ENCODE measurements at places on chromosomes 11 and 22.

- no peak for DNase-seq
Observed at GRCh38 chr11:7589861-7590260, 76.1 kb downstream of the PPFIBP2 start.

- DNase-seq: no peak
Observed at GRCh38 chr11:123221096-123221561, 26.1 kb upstream of the CLMP start.

DNA sequence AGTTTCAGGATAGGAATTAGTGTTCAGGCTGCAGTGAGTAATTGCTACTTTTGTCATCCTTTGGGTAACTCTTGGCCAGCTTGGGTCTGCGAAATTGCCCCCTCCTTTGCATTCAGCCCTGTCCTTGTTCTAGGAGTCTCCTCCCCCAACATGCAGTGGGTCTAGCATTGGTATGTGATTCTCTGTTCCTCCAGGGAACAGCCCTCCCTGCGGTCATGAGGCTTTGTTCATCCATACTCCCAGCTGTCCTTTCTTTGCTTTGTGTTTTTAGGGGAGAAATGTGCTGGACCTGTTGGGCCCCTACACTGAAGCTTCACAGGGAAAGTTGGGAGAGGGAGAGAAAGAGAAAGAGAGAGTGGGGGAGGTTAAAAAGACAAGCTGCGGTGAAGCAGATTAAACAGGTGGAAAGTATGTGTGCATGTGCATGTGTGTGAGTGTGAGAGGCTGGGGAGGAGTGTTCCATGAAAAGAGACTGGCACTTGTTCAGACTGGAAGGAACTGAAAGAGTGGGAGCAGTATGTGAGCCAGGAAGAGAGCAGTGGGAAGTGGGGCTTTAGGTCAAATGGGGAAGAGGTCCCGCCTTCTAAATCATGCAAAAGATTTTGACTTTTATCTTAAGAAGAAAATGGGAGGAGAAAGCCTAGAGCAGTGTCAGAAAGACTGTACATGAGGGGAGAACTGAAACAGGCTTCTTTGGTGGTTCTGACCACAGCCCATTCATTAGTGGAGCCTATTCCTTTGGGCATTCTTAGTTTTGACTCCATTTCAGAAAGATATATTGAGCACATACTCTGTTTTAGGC lies 17.9 kb upstream of the SESN3 start:
- DNase-seq: no peak

DNA sequence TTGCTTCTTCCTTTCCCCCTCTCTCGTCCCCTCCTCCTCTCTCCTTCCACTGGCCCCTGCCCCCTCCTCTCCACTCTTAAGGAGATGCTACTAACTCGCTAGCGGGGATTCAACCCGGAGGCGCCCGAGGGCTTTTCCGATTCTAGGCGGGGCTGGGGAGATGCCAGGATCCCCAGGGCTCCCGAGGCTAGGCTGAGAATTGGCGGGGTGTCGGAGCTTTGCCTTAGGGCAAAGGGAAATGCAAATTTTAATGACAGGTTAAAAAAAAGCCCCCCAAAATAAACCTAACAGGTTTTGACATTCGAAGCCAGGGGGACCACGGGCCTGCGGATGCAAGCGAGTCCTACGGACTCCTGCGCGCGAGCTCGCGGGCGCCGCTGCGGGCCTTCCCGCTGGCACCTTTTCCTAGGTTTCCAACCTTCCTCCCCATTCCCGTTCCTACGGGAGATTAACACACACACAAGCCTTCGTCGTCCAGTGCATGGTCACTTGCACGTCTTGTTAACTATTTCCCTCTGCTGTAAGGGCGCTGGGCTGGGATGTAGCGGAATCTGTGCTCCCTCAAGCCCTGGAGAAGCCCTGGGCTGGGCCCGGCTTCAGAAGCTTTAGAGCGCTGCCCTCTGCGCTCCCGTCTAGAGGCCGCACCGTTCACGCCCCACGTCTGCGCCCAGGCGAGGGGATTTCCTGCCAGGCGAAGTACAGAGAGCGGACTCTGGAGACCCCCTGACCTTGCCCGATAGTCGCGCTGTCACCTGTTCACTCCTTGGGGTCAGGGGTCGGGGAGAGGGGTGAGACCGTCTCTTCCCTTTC lies 729 bp upstream of the ALX4 start:
- no peak for DNase-seq
